ENCODE measurements at places on chromosomes 6 and 20.

- no peak for DNase-seq
Measured at GRCh38 chr6:143970456-143971218, 37.4 kb downstream of the PLAGL1 start.

DNA sequence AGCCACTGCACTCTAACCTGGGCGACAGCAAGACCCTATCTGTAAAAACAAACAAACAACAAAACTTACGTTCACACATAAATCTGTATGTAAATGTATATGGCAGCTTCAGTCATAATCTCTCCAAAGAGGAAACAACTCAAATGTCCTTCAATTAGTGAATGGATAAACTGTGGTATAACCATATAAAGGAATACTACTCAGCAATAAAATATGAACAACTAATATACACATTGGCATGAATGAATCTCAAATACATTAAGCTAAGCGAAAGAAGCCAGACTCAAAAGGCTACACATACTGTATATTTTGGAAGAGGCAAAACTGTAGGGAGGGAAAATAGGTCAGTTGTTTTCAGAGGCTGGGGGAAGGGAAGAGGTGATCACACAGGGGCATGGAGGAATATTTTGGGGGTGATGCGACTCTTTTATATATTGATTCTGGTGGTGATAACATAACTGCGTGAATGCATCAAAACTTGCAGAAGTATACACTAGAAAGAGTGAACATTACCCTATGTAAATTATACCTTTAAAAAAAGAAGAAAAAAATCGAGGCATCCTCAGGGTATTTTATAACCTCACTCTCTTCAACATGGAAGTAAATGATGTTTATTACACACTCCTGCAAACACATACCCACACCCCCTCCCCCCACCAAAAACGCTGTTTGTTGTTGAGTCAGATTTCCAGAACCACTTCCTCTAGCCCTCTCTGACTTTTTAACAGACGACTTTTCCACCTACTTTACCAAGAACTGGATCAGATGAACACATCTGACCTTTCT is 115.2 kb upstream of the RNF24 start:
- DNase-seq = no peak

GRCh38 chr20:1813674-1814635 is 81.3 kb upstream of the SIRPA start:
- no peak for DNase-seq

DNA sequence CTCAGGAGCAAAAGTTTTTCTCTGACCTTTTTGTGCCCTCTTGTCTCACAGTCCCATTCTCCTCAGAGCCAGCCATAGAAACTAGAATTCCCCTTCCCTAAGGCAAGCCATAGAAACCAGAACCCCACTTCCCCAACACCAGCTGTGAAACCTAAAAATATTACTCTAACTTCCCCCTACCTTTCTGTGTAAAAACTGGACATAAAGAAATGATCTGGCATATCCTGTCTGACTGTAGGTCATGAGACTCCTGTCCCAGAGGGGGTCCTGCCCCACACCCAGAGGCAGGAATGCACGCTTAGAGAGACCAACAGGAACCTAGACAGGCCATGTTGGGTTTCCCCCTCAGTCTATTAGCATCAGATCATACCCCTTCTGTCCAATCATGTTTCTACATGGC is 140.6 kb upstream of the SLC22A16 start:
- DNase-seq = no peak

GRCh38 chr20:36919715-36920333 is 31.7 kb downstream of the SAMHD1 start:
- no peak for DNase-seq

DNA sequence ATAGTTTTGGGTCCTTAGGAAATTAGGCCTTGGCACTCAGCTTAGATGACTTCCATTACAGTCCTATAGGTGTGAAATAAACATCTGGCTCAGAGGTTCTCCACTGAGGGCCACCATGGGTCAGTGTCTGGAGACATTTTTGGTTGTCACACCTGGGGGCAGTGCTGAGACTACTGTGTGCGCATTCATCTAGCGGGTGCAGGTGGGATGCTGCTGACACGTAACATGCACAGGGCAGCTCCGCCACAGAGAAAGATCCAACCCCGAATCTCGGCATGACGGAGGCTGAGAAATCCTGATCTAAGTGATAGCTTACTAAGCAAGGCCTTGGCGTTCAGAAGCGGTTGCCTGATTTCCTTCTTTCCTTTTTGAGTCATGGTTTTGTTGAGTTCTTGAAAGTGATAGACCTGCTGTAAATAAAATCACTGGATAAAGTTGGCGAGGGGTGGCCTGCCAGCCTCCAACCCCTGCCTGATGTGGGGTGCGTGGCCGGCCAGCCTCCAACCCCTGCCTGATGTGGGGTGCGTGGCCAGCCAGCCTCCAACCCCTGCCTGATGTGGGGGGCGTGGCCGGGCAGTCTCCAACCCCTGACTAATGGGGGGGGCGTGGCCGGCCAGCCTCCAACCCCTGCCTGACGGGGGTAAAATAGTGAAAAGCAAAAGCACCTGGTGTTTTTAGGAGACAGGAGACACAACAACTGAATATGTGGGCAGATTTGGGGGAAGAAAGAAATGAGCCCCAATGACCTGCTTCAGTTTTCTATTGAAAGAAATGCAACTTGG is 158.1 kb downstream of the CDH26 start:
- no peak for DNase-seq

GRCh38 chr6:166620478-166621113 is 6.5 kb downstream of the RPS6KA2 start:
- DNase-seq = no peak

DNA sequence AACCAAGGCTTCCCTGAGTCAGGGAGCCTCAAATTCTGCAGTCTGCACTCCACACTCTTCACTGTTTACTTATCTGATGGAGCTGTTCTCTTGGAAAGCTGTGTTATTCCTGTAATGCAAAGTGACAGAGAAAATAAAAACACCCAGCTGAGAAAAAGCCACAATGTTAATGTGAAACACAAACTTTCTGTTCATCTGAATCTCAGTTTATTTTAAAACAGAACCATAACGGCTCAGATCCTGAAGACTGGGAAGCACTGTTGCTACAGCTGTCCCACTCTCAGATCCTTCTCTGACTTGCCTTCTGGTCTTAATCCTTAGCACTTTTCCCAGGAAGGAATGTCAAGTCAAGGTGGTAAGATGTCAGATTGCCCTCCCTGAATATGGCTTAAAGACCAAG is 736.6 kb downstream of the DHX35 start:
- no peak for DNase-seq

- DNase-seq = no peak
Measured at GRCh38 chr20:44532259-44532980, 10.6 kb upstream of the SERINC3 start.

- no peak for DNase-seq
Measured at GRCh38 chr6:83879746-83880145, 20.3 kb downstream of the CYB5R4 start.

- DNase-seq = no peak
Measured at GRCh38 chr20:35223941-35224340, 2.5 kb upstream of the MMP24 start.

DNA sequence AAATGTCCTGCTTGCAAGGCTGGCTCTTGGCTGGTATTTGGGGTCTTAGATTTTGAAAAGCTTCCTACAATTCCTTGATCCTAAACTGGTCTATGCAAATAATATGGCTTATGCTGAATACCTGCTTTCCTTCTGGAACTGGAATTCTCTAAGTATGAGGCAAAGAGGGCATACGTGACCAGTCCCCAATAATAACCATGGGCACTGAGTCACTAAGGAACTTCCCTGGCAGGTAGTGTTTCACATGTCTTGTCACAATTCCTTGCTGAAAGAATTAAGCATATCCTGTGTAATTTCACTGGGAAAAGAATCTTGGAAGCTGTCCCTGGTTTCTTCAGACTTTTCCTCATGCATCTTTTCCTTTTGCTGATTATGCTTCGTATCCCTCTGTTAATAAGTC is 106.5 kb downstream of the MMS22L start:
- no peak for DNase-seq

Measured in right cardiac atrium (tissue), 5 donors.